Inflammatory macrophage treated with lipopolysaccharide for 4 hours (primary cell): ENCODE measurements at places on chromosomes 4 and X.

GRCh38 chr4:181618896-181619295 lies 624.3 kb upstream of the TENM3 start:
- DNase-seq, result no peak

GRCh38 chr4:25775166-25775565 lies 87.6 kb downstream of the SEL1L3 start:
- no peak for DNase-seq

GRCh38 chrX:37666516-37666915 lies 19.1 kb upstream of the XK start:
- no peak for DNase-seq

- no peak for DNase-seq
Measured at GRCh38 chr4:21858971-21859370, 89.6 kb downstream of the KCNIP4 start.

DNA sequence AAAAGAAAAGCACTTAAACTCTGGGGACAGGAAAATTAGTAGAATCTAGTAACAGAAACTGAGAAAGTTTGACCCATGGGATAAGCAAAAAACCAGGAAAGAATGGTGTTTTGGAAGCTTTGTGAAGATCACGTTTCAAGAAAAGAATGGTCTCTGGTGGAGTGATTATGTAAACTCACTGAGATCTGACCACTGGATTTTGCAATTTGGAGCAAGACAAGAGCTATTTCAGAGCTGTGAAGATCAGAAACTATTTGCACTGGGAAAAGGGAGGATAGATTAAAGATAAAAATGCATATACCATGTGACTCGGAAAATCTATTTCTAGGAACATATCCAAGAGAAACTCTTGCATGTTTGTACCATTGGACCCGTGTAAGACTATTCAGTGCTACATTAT lies 4.3 kb downstream of the TMPRSS11D start:
- peak; percentile 16 for DNase-seq

- no peak for DNase-seq
Measured at GRCh38 chrX:134654398-134655012, 3.8 kb downstream of the PLAC1 start.

DNA sequence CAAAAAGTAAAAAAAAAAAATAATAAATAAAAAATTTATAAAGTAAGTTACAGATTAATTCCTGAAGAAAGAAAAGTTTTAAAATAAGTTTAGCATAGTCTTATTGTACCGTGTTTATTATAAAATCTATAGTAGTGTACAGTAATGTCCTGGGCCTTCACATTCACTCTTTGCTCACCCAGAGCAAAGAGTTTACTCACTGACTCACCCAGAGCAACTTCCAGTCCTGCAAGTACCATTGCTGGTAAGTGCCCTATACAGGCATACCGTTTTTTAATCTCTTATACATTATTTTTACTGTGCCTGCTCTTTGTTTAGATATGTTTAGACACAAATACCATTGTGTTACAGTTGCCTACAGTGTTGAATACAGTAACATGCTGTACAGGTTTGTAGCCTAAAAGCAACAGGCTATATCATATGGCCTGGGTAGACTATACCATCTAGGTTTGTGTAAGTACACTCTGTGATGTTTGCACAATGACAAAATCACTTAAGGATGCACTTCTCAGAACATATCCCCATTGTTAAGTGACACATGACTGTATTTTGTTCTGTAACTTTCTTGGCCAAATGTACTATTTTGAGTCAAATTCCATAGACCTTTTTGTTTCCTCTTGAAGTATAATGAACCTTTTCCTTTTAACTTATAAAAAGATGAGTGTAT lies 199.0 kb upstream of the NUDT6 start:
- no peak for DNase-seq

- DNase-seq, result no peak
Measured at GRCh38 chrX:10524578-10524977, 95.8 kb downstream of the MID1 start.

DNA sequence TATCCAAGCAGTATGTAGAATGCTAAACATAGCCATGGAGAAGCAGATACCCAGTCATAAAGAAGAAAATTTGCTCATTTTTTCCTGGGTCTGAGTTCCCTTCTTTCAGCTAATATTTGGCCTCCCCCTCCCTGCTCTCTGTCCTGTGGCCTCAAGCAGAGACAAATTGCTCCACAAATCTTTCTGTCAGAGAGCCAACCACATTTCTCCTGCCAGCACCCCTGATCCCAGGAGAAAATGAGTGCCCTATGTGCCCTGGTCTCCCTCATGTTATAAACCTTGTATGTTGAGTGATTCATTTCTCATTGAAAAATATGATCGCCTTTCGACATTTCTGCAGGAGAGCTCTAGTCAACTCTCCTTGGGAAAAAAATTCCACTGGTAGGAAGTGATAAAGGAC lies 82.0 kb downstream of the TMEM156 start:
- DNase-seq, result no peak

GRCh38 chr4:42412251-42412650 lies 15.0 kb downstream of the SHISA3 start:
- no peak for DNase-seq

GRCh38 chr4:176587920-176588319 lies 204.8 kb downstream of the VEGFC start:
- no peak for DNase-seq

DNA sequence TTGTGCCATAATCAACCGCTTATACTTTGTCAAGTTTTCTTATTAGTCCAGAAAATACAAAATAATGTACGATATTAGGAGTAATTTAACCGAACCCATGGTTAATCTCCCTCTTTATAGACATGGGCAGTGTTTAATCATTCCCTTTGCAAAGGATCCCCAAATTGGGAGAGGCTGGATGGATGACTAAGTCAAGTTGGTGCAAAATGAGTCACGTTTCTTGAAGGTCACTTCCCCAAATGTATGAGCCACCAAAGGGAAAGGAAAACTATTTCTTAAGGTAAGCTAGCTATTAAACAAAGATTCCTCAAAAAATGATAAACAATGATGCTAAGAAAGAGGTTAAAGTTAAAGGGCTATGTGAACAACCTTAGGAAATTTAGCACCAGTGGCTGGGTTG lies 17.5 kb downstream of the MAML3 start:
- peak; percentile 86 for DNase-seq

GRCh38 chr4:96784336-96784735 lies 944.4 kb downstream of the PDHA2 start:
- no peak for DNase-seq

DNA sequence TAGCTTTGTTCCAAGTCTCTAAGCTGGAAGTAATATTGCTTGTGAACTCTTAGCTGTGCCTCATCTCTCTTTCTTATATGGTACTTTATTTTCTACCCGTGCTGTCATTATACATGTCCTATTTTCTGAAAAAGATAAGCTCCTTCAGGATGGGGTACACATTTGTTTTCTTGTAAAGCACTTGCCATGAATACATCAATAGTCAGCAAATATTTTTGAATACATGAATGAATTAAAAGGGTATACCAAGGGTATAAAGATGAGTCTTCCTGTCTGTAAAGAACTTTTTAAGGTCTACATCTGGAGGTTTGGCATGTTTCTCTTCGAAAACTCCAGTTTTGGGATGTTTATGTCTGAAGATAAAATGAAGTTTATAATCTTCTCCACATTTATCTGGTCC lies 26.7 kb downstream of the SCOC start:
- DNase-seq, result no peak

- no peak for DNase-seq
Measured at GRCh38 chr4:31592293-31592692, 872.1 kb downstream of the PCDH7 start.

GRCh38 chr4:127410644-127411043 lies 222.1 kb upstream of the INTU start:
- no peak for DNase-seq

GRCh38 chrX:122641136-122641535 lies 542.9 kb upstream of the GRIA3 start:
- no peak for DNase-seq

DNA sequence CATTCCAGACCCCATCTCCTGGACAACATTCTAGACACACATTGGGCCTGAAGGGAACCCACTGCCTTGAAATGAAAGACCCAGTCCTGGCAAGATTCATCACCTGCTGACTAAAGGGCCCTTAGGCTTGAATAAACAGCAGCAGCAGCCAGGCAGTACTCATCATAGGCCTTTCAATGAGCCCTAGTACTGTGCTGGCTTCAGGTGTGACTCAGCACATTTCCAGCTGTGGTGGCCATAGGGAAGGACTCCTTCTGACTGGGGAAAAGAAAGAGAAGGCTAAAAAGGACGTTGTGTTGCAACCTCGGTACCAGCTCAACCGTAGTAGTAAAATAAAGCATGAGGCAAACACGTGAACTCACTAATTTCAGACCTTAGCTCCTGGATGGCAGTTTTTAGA lies 344.0 kb downstream of the ACTRT1 start:
- no peak for DNase-seq

- DNase-seq, result no peak
Measured at GRCh38 chrX:33252306-33252825, 41.0 kb upstream of the DMD start.

GRCh38 chr4:108544481-108544880 lies 75.9 kb upstream of the RPL34 start:
- peak; percentile 45 for DNase-seq

DNA sequence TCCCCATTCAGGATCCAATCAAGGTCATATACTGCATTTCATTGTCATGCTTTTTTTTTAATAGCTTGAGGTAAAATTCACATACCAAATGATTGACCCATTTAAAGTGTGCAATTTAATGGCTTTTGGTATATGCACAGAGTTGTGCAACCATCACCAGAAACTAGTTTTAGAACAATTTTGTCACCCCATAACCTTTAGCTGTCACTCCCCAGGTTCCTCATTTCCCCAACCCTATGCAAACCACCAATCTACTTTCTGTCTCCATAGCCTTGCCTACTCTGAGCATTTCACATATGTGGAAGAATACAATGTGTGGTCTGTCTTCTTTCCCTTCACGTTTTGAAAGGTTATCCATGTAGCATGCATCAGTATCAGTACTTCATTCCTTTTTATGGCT lies 1.4 kb upstream of the SMAD1 start:
- peak; percentile 83 for DNase-seq

DNA sequence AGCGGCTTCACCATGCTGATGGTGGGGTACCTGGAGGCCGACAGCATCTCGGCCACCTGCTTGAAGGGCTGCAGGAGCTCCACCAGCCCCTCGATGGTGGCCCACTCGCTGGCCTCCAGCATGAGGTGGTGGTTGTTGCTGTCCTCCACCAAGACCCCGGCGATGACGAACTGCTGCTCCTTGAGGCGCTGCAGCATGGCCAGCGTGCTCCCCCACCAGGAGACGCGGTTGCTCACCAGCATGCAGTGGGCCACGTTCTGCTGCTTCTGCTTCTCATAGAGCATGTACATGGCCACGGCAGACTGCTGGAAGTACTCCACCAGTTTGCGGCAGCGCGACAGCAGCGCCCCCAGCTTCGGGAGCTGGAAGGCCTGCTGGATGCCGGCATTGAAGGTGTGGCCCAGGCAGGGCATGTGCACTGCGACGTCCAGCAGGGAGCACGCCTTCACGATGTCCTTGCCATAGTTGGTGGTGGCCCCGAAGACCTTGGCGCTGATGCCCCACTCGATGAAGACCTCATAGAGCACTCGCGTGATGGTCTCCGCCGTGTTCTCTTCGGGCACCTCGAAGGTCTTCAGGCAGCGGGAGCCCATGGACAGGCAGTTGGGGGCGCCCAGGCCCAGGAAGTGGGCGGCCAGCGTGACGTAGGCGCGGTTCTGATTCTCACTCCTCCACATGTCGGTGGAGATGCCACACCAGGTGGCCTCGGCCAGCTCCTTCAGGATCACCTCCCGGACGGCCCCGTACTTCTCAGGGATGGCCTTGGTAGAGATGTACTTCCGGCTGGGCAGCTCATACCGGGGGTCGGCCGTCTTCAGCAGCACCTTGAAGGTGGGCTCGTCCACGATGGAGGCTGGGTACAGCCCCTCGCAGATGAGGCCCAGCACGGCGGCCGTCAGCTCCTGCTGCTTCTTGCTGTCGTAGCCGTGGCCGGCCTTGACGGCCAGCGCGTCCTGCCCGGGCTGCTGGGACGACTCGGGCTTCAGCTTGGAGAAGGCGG lies 11.0 kb downstream of the DHRSX start:
- DNase-seq, result no peak

DNA sequence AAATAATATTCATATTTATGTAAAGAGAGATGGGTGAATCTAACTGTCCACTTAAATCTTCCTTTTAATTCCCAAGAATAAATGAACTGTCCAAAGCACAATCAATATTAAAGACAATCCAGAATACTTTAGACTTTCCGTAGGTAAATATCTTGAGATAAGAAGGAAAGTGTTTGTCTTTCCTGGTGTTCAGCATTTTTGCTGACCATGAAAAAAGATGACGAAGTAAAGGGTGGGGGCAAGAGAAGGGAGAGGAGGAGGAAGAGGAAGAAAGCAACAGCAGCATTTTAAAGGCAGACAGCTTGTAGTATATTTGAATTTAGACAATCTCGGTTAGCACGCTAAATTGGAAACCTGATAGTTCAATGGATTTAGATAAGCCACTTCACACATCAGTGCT lies 498.2 kb downstream of the KCNIP4 start:
- no peak for DNase-seq

- no peak for DNase-seq
Measured at GRCh38 chr4:54754394-54754793, 96.6 kb downstream of the KIT start.

DNA sequence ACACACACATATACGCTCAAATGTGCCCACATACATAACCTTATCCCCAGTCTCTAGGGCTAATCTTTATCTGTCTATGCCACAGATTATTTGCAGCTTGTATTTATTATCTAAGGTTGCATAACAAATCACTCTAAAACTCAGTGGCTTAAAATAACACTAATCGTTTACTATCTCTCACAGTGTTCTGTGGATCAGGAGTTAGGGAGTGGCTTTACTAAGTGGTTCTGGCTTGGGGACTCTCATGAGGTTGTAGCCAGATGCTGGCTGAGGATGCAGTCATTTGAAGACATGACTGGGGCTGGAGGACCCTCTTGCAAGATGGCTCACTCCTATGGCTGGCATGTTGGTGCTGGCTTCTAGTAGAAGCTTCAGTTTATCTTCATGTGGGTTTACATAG lies 68.5 kb upstream of the LNX1 start:
- DNase-seq, result no peak

- DNase-seq, result no peak
Measured at GRCh38 chr4:39910064-39910463, 67.6 kb downstream of the PDS5A start.

GRCh38 chr4:182885738-182886077 lies 31.5 kb downstream of the DCTD start:
- DNase-seq, result no peak

DNA sequence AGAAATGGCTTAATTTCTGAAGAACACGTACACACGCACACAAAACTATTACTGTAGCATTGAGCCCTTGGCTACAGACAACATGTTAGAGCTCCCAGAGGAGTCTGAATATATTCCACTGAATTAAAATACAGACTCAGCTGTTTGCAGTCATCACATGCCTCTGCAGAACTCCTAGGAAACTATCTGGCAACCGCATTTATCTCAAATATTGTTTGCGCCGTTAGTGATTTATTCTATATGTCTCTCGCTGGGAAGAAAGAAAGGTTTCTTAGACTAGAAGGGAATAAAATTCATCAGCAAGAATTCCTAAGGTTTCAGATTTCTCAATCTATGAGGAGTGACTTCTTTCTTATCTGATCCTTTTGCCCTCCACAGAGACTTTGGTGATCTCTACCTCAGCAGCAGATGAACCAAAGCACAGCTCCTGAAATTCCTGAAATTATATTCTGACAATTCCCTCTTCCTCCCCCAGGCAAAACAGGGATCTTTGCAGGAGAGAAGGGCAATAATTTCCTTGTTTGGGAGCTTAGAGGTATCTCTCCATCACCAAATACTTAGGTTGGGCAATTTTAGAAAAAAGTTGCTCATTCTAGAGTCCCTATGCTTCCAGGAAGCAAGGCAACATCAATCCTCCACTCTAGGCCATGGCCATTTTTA lies 199.2 kb downstream of the APBB2 start:
- no peak for DNase-seq

GRCh38 chrX:69552512-69552911 lies 48.4 kb downstream of the NALF2 start:
- DNase-seq, result no peak
